Stimulated activated CD8-positive, alpha-beta memory T cell treated with anti-CD3 and anti-CD28 coated beads, Interleukin-4, amount 100 ng/mL, for 1 hour (primary cell): ENCODE measurements at places on chromosomes 4 and X.

DNA sequence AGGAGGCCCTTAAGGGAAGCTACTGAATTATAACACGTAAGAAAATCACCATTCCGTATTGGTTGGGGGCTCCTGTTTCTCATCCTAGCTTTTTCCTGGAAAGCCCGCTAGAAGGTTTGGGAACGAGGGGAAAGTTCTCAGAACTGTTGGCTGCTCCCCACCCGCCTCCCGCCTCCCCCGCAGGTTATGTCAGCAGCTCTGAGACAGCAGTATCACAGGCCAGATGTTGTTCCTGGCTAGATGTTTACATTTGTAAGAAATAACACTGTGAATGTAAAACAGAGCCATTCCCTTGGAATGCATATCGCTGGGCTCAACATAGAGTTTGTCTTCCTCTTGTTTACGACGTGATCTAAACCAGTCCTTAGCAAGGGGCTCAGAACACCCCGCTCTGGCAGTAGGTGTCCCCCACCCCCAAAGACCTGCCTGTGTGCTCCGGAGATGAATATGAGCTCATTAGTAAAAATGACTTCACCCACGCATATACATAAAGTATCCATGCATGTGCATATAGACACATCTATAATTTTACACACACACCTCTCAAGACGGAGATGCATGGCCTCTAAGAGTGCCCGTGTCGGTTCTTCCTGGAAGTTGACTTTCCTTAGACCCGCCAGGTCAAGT lies 6.9 kb upstream of the MSANTD1 start:
- DNase-seq: no peak

DNA sequence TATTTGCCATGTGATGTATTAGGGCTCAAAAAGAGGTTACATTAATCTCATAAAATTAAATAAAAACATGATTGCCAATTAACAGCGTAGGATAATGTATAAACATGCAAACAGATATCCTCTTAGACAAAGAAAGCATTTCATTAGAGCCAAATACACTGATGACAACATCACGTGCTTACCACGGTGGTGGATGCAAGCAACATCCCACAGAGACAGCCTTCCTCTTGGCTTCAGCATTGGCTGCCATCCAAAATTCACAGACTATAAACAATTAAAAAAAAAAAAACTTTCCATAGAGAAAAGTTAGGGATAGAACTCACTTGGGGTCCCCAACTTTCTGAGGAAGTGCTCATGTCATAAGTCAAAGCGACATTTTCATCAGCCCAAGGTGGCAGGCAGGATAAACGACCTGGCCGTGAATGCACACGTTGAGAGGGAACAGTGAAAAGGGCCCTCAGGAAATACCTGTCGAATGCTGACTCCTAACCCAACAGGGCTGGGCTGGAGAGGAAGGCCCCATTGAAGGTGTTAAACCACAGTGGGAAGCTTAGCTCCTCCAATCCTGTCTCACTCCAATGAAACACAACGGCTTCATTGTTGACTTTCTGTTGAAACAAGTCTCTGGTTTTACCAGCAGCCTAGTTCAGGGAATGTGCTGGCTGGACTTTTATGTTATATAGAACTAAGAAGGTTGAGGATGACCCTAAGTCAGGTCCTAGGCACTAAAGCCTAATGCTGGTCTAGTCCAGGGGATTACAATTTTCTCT lies 48.4 kb downstream of the IDS start:
- no peak for DNase-seq

DNA sequence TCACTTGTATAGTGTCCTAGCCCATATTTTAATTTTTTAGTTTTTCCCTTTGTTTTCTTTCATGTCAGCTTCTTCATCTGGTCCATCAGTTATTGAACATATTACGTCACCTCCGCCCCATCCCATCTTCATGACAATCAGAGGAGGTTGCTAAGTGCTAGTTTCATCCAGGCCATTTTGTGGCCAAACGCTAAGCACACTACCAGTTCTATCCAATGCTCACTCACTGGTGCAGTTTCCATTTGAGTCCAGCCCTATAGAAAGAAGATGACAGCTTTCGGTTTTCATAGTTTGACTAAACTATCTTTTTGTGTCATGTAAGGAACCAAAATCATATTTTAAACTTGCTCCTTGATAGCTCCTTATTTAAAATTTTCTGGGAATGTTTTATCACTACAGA lies 304.2 kb downstream of the TENM3 start:
- no peak for DNase-seq

GRCh38 chrX:18677161-18677869 lies 5.4 kb upstream of the RS1 start:
- DNase-seq: no peak

GRCh38 chr4:101155945-101156344 lies 191.4 kb downstream of the PPP3CA start:
- DNase-seq: no peak

GRCh38 chr4:21554066-21554465 lies 394.5 kb downstream of the KCNIP4 start:
- no peak for DNase-seq
